HEK293T (cell line): ENCODE measurements at places on chromosomes 11 and 22.

DNA sequence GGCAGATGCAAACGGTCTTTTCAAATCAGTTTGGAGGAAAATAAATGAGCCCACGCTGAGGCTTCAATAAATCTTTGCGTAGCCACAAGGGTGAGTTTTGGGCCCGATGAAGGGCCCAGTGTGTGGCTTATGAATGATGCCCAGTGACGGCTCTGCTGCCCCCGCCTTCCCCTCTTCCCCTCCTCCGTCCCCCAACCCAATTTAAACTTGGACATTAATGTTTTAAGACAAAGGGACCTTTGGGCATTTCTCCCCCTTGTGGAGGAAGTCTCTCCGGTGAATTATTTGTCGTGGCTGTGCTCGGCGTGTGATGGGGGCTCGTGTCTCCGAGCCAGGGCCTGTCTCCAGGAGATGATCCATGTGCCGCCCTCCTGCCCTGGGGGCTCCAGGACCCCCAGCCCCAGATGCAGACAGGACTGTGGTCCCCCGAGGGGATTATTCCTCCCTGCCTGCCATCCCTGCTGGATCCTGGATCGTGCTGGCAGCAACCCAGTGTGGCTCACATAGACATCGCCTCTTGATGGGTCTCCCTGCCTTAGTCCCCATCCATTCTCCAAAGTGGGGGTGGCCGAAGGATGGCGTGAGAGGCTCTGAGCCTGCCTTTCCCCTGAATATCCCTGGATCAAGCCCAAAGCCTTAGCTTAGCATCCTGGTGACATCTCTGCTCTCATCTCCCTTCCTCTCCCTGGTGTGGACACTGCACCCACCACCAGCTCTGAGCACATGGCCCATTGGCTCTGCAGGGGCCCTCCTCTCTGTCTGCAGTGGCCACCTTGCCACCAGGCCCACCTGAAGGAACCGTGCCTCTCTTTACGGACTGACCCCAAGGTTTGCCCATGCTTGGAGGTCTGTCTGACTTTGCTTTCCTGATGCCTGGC lies 56.4 kb downstream of the SMIM38 start:
- no peak for DNase-seq

GRCh38 chr11:81669935-81670543 lies 1063.6 kb downstream of the FAM181B start:
- DNase-seq = no peak

DNA sequence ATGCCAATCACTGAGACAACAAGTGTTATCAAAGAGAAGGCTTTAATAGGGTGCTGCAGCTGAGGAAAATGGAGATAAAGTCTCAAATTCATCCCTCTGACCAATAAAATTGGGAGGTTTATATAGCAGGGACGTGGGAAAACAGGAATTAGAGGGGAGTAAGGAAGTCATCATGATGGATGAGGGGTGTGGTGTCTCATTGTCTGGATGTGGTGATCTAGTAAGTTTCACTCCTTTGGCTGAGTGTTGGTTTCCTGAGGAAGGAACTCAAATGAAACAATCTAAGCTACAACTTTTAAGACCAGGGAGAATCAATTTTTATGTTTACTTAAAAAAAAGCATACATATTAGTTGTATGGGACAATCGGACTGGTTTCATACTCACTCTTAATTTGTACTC lies 491.0 kb upstream of the KIRREL3 start:
- DNase-seq = no peak

DNA sequence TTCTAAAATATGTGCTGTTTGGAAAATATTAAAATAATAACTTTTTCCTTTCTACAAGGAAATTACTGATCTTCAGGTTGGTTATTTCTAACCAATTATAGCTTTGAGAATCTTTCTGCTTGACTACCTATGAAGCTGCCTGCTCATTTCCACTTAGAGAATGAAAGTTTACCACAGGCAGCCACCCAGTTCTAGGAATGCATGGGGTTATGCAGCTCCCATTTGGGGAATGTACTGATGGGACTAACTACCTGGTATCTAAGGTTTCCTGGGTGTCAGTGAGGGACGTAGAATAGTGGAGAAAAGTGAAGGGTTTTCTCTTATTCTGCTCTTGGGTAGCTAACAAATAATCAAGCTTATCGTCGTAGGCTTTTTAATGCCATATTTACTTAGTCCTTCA lies 73.4 kb downstream of the DEUP1 start:
- no peak for DNase-seq

DNA sequence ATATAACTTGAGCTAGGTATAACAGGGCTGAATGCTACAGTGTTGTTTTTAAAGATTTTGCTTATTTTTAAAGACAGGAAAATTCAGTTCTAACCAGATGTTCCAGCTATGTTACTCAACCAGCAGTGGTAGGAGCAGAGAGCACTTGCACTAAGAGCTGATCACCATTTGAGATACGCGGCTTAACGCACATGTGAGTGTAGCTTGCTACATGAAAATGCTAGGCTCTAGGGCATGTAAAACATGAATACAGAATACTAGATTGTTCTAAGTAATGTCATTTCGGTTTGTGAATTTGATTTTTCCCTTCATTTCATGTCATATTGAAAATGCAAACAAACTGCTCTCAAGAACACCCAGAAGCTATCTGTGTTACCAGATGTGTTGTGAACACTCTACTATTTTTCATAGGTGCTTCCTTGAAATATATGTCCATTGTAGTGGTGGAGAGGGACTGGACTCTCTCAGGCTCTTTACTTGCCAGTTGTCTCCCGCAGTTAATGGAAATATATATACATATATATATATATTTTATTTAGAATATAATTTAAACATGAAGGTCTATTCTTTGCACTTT lies 10.8 kb upstream of the TECTA start:
- DNase-seq = no peak

DNA sequence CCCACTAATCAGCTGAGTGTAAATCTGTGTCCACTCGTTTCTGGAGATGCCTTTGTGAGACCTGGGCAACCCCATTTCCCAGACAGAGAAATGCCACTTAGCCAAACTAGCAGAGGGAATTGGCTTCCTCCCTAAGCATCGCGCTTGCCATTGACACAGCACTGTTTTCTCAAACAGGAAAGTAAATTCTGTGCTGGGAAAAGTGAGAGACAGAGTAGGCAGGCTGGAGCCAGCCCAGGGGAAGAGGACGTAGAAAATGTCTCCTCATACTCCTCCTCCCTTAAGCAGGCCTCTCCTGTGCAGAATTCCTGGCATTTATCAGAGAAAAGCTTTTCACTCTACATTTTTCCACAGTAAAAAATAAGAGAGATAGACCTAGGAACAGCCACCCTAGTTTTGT lies 99.1 kb upstream of the AMOTL1 start:
- DNase-seq = no peak

DNA sequence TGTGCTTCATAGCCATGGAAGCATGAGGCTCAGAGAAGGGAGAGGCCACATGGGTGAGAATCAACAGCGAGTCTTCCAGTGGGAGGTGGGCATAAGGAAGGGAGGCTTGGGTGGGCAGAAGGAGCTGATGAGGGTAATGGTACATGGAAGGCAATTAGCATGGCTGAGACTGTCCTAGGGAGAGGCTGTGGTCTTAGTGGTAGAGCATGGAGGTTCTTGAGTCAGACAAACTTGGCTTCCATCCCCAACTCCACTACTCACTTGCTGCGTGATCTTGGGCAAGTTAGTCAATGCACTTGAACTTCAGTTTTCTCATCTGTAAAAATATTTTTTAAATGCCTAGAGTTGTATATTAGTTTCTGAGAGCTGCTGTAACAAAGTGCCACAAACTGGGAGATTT lies 227.2 kb upstream of the E2F8 start:
- no peak for DNase-seq

DNA sequence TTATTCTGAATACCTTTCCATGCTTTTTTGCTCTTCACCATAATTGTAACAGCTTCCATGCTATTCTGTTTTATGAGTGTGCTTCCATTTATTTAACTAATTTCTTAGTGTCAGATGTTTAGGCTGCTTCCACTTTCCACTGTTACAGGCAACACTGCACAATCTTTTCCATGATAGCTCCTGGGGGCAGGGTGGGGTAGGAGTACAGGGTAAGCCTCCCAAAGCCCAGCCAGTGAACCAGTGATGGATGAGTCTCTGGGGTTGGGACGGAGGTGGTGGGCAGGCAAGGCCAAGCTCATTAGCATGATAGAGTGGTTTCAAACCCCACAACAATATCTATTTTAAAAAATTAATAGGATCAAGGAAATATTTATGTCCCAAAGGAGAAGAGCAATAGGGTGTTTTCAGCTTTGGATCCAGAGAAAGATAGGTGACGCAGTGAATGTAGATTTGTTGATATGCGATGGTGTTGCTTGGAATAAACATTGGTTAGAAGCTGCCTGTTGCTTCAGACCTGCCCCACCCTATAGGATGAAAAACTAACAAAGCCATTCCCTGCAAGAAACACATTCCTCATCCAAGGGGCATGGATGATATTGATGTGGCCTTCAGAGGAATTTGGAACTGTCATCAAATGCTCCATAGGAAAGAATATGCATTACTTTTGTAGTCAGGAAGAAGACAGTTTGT lies 17.1 kb upstream of the ELF5 start:
- no peak for DNase-seq

GRCh38 chr22:33766091-33766490 lies 154.2 kb downstream of the LARGE1 start:
- no peak for DNase-seq

DNA sequence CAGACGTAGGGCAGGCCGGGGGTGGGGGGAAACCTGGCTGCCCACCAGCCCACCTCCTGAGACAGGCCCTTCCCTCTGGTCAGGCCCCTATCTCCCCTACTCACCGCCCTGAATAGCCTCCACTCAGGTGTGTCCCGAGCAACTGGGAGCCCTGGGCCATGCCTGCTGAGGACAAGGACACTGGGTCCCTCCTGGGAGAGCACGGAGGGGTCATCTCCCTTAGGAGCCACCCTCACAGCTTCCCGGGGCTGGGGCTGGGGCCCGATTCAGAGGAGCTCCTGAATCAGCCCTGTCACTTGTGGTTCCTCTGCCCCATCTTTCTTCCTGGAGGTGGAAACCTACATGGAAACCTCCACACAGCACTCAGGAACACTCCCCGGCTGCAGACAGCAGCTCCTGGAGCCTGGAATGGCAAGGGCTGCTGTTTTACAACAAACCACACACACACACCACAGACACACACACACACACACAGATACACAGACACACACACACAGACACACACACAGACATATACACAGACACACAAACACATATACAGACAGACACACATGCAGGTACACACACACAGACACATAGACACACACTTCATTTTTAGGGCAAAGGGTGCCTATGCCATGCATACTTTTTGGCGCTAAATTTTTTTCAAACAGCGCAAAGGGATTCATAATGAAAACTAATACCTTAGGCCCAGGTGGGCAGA lies 9.6 kb upstream of the EMID1 start:
- peak; percentile 4 for DNase-seq

- no peak for DNase-seq
Observed at GRCh38 chr11:121889931-121890330, 226.1 kb downstream of the BLID start.

DNA sequence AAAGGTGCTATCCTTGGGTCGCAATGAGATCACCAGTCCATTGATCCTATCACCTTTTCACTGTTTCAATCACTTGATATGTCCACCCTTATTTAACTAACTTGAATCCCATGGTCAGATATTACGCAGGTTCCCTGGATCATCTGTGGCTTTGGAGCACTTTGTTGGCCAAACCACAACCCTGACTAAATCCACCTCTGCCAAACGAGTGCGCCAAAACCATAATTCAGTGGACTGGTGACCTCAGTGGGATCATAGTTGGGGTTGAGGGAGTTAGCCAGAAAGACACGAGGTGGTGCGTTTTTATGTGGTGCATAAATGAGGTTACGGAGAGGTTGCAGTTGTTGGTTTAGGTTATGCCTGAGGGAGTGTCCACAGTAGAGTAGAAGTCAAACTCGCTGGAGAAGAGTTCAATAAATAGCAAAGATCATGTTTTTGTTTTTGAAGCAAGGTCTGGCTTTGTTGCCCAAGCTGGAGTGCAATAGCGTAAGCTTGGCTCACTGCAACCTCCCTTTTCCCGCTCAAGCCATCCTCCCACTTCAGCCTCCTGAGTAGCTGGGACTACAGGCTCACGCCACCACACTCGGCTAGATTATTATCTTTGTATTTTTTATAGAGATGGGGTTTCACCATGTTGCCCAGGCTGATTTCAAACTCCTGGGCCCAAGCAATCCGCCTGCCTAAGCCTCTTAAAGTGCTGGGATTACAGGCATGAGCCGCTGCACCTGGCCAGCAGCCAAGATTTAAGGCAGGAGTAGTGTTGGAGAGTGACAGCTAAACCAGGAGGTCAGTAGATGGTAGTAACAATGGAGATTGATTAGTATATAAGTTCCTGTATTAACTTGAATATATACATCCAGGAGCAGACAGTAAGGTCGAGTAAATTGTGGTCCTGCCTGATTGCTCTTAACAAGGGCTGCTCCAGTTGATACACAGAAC lies 4.5 kb downstream of the FOXR1 start:
- no peak for DNase-seq

DNA sequence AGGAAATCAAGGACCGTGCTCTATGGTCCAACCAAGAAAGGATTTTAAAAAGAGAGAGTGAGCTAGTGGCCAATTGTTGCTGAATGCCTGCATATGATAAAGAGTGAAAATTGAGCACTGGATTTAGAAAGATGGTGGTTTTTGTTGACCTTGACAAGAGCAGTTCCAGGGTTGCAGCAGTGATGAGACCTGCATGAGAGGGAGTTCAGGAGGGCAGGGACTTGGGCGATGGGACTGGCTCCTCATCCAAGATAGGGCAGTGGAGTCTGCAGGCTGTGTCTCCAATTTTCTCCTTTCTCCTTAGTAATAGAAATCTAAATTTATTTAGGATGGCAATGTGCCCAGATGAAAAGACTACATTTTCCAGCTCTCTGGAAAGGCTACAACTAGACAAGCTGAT lies 94.0 kb upstream of the B3GAT1 start:
- no peak for DNase-seq

DNA sequence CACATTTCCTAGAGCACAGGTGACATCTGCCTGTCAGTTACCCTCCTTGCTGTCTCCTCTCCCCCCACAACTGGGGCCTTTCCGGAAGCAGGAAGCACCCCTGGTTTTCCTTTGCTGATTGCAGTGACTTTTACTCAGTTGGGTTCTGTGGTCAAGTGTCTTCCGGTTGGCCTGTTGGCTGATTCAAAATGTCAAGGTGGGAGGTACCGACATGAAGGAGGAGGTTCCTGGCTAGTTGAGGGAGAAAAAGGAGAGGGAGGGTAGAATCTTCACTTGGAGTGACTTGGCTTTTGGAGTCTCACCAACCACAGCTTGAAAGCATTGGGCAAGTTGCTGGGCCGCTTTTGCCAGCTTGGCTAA lies 9.3 kb upstream of the ADAMTS15 start:
- DNase-seq = no peak

- DNase-seq = no peak
Observed at GRCh38 chr22:38122616-38123015, 12.1 kb upstream of the BAIAP2L2 start.

- DNase-seq = no peak
Observed at GRCh38 chr11:119843877-119844276, 114.9 kb upstream of the NECTIN1 start.

- DNase-seq = peak; percentile 83
Observed at GRCh38 chr11:8192016-8192895, 23.4 kb upstream of the RIC3 start.

DNA sequence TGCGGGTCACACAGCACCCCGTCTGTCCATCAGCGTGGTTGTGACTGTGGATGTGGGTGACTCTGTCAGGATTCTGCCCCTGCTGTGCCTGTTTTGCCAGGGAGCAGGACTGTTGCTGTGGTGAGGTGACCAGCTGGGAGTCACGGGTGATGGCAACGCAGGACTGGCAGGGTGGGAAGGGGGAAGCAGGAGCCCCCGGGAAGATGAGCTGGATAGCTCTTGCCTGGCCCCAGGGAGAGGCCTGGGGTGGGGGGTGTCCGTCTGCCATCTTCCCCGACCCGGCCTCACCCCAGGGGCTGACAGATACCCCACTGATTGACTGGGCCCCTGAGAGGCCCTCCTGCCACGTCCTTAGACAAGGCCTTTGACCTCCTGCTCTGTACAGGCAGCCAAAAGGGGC lies 34.3 kb upstream of the TSPAN18 start:
- DNase-seq = no peak
